ENCODE measurements at places on chromosomes 3 and 15.

DNA sequence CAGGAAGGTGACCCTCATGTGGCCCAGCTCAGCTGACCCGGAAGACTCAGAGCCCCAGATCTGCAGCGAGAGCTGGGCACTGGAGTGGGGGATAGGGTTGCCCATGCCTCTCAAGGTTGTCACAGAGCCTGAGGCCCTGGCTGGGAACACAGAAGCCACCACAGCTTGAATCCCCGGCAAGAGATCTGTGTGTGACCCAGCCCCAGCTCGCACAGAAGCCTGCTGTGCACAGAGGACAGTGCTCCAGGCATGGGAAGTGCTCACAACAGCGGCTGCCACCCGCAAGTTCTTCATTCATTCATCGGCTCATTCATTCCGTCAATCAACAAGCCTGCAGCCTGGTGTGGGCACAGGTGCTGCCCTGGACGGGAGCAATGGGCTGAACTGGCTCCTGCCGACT lies 36.4 kb downstream of the DNAJB8 start:
- DNase-seq = no peak

DNA sequence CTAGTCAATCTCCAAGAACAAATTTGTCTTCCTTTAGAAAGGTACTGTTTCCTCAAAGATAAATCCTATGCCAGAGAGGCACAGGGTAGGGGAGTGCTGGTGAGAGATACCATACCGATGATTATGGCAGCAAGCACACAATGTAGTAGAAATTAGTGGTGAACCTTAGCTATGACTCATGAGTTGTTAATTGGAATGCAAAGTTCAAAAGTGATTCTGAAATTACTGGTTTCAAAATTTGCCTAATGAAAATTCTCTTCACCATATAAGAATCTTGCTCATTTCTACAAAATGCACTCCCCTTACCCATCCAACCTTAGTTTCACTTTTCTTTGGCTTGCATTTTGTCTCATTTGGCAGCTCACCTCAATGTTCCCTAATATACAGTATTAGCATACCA lies 139.5 kb upstream of the SLC2A2 start:
- DNase-seq = no peak

DNA sequence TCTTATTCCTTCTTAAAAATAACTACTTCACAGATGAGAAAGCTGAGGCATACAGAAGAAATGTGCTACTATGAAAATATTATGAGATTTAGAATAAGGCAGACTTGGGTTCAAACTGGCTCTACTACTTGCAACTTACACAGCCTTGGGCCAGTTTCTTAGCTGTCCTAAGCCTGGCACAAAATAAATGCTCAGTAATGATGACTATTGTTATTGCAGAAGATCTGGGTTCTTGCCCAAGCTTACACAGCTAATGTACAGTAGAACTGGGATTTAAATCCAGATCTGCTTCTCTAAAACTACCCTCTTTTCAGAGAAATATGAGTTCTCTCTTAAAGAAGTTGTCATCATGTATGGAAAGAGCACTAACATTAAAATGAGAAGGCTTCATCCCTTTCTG lies 228.2 kb upstream of the TPRG1 start:
- DNase-seq = no peak

- DNase-seq = no peak
These were observed 75.0 kb downstream of the PEX5L start for GRCh38 chr3:179961703-179962078.

DNA sequence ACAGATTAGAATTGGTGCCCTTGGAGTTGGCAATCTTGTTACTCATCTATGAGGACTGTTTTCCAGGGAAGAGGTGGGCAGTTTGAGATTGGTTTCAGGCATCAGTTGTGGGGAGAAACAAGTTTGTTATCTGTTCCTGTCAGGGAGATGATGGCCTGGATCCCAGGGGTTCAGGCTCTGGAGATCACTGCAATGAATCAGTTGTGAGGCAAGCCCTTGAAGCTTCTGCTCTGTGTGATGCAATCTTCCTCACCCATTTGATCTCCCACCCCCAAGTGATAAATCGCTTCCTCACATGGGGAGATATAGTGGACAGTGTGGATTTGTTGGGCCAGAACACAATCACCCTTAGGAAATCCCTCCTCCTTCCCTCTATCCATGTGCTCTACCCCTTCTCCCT lies 276.6 kb upstream of the LRTM1 start:
- DNase-seq = no peak

- DNase-seq = peak; percentile 76
These were observed at the start of gene TIMP4 for GRCh38 chr3:12158387-12159226. TSS of gene TIMP4 (minus strand) at chr3:12158912. CDS start at chr3:12158840, 72 bp downstream.

DNA sequence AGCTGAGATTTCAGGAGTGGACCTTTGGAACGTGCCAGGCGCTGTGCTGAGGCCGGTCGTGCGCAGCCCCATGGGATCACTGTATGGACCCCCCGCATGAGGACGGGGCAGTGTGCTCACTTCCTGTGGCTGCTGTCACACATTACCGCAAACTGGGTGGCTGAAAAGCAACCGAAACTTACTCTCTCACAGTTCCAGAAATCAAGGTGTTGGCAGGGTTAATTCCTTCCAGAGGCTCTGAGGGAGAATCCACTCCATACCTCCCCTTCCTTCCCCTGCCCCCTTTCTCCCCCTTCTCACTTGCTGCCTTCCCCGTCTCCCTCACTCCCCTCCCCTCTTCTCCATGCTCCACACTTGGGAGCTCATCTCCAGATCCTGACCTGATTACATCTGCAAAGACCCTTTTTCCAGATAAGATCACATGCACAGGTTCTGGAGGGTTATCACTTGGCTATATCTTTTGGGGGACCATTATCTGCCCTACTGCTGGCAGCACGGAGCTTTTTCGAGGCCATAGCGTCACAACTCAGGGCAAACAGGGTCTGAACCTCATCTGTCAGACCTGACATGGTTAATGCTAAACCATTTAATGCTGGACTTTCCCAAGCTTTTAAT lies 41.2 kb downstream of the KLF13 start:
- no peak for DNase-seq

DNA sequence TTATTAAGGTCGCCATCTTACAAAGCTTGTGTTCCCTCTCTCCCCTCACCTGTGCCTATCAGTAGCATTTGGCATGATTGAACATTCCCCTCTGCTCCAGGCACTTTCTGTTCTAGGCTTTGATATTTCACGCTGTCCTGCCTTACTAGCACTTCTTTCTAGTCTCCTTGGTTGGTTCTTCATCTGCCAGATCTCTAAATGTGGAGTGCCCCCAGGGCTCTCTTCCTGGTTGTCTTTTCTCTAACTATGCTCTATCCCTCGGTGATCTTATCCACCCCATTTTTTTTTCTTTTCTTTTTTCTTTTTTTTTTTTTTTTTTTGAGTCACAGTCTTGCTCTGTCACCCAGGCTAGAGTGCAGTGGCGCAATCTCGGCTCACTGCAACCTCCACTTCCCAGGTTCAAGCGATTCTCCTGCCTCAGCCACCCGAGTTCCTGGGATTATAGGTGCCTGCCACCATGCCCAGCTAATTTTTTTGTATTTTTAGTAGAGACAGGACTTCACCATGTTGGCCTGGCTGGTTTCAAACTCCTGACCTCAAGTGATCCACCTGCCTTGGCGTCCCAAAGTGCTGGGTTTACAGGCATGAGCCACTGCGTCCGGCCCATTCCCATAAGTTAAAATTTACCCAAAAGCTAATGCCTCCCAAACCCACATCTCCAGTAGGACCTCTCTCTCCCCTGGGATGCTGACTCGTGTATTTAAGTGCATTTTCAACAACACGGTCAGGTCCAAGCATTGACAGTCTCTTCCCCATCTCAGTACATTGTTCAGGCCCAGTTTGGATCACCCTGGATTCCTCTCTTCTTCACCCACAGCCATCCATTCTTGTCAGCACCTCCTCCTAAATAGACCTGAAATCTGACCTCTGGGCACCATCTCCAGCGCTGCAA lies 5.2 kb downstream of the NUSAP1 start:
- no peak for DNase-seq

- DNase-seq = no peak
These were observed 69.7 kb downstream of the RPLP1 start for GRCh38 chr15:69522361-69522760.

- no peak for DNase-seq
These were observed 6.4 kb downstream of the TMCO5A start for GRCh38 chr15:37940876-37941275.

GRCh38 chr15:42405863-42406482 lies 46.7 kb downstream of the CAPN3 start:
- no peak for DNase-seq

DNA sequence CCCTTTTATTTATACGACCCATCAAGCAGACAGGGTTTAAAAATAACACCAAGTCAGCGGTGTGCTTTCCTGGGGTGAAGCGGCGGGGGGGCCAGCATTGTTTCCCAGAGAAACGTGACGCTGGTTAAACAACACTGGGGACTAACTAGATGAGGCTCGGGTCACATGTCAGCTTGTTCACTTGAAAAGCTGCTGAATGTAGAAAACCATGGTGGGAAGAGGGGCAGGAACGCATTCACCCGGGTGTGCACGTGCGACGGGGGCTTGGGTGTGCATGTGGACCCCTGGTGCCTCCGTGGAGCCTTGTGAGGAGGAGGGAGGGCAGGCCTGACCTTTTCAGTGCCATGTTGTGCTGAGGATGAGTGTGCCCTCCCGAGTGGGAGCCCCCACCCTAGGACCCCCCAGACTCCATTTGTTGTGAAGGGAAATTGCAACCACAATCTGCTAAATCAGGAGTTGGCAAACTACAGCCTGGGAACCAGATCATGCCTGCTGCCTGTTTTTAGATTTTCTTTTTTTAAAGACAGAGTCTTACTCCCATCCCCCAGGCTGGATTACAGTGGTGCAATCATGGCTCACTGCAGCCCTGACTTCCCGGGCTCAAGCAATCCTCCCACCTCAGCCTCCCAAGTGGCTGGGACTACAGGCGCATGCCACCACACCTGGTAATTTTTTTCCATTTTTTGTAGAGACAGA lies 70.4 kb upstream of the CMTM7 start:
- DNase-seq = no peak

DNA sequence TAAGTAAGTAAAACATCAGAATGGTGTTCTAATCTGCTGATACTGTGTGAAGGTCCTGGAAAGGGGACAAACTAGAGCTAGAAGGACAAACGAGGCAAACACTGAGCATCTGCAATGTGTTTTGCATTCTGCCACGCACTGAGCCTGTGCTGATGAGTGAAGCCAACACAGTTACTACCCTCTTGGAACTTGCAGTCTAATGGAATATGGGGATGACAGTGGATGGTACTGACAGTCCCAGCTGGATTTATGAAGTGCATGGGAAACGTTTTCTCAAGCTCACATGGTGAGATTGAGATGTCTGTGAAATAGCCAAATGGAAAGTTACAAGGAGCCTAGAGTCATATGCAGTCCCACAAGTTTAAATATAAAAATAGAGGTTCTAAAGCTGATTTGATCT lies 86.6 kb downstream of the FOXB1 start:
- DNase-seq = no peak

GRCh38 chr15:100075229-100075628 lies 266.5 kb downstream of the ADAMTS17 start:
- DNase-seq = no peak

DNA sequence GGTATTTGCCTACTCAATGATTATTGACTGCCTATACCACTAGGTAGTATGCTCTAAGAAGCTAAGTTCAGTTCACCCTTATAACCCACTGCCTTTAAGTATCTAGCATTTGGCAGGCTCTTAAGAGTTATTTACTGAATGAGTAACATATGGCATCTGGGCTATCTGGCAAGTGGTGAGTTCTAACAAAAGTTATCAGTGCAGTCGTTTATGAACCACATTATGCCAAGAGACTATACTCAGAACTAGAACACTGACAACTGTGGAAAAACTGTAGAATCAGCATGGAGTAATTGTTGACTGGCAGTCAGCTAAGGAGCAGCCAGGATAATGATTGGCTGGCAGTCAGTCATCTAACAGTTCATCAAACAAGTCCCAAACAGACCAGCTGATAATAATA lies 25.8 kb downstream of the RAF1 start:
- DNase-seq = no peak

GRCh38 chr15:79978260-79978654 lies 7.3 kb upstream of the BCL2A1 start:
- no peak for DNase-seq
